ENCODE measurements at places on chromosomes 6 and 20.
A peak's percentile ranks its signal among the peaks of the same experiment; 100 is the strongest.

DNA sequence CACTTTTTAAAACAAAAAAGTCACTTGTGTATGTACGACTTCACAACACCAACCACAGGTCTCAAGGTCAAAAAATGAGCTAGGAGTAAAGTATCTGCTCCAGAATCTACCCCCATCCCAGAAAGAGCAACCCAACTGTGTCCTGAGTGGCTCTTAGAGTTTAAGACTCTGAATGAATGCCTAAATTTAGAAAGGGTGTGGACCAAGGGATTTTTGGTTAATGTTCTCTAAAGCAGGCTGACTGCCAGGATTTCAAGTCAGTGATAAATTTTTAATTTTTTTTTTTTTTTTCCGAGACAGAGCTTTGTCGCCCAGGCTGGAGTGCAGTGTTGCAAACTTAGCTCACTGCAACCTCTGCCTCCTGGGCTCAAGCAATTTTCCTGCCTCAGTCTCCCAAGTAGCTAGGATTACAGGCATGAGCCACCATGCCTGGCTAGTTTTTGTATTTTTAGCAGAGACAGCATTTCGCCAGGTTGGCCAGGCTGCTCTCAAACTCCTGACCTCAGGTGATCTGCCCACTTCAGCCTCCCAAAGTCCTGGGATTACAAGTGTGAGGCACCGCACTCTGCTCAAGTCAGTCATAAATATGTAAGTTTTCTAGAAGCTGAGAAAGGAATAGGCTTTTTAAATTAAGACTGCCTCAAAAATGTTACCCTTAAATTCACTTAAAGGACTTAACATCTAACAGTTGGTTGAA lies 20.2 kb downstream of the STAU1 start:
- DNase-seq, result no peak

- no peak for DNase-seq
Observed at GRCh38 chr20:59414936-59415623, 114.7 kb downstream of the EDN3 start.

GRCh38 chr6:3542032-3542640 lies 85.3 kb upstream of the SLC22A23 start:
- peak; percentile 97 for DNase-seq

DNA sequence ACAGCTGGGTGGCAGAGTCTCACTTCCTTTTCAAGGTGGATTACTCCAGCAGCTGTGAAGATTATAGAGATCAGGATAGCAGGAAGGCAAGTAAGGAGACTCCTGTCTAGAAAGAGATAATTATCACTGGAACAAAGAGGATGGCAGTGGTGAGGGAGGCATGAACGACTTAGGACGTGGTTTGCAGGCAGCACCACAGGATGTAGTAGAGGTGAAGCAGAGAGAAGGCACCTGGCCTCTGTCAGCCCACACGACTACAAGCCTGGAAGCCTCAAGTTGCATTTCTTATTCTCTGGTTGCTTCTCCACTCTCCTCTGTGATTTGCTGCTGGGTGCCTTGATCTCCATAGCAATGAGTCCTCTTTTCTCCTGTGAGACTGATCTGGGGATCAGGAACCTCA lies 62.7 kb downstream of the TSHZ2 start:
- DNase-seq, result no peak

GRCh38 chr20:407133-407952 lies 756 bp upstream of the RBCK1 start:
- DNase-seq, result peak; percentile 72

- DNase-seq, result no peak
Observed at GRCh38 chr6:74208239-74208638, 512.2 kb downstream of the CD109 start.

- no peak for DNase-seq
Observed at GRCh38 chr6:46484081-46484820, 7.0 kb downstream of the RCAN2 start.

GRCh38 chr6:86756640-86757229 lies 180.6 kb upstream of the HTR1E start:
- DNase-seq, result no peak

DNA sequence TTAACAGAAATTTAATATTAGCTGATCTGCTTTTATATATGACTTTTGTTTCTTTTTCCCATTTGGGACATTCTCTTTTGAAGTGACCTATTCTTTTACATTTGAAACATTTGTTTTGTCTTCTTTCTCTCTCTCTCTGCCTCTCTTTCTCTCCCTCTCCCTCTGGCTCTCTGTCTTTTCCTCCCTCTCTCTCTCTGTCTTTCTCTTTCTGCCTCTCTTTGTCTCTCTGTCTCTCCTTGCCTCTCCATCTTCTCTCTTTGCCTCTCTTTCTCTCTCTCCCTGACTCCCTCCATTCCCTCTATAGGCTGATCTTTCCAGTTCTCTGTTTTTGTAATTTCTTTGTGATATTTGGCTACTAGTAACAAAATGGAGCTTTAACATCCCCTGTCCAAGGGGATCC lies 52.0 kb upstream of the TULP1 start:
- DNase-seq, result no peak

DNA sequence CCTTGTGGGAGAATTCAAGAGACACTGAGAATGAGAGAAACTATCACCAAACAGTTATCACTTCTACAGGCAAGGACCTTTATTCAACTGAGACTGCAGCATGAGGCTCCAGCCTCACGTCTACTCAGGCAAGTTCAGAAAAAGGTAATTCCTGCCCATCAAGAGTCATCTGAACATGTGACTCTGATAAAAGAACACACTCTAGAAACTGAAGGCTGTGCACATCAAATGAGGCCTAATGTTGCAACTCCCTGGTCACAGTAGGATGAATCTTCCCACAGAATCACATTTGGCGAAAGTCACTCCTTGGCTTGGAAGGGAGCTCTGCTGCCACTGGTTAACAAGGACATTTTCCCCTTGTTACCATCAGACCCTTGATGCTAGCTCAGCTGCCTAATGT lies 71.2 kb upstream of the EMILIN3 start:
- no peak for DNase-seq

DNA sequence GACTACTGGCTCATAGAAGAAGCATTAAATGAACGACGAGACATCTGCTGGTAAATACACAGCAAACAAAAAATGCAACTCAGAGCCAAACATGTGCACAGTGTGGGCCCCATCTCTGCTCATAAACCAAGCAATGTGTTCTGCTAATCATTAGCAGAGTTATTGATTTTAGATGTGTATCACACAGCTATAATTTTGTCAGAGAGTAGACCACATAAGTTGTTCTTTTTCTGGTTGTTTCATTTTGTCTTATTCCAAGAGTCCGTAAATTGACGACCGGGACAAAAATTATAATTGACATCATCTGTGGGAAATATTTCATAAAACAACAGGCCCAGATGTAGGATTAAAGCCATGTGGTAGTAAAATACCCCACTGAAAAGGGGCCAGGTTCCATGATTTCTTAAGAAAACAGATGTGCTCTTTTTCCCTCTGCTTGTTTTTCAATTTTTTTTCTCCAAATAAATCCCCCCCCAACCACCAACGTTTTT lies 423.6 kb downstream of the HAO1 start:
- no peak for DNase-seq

DNA sequence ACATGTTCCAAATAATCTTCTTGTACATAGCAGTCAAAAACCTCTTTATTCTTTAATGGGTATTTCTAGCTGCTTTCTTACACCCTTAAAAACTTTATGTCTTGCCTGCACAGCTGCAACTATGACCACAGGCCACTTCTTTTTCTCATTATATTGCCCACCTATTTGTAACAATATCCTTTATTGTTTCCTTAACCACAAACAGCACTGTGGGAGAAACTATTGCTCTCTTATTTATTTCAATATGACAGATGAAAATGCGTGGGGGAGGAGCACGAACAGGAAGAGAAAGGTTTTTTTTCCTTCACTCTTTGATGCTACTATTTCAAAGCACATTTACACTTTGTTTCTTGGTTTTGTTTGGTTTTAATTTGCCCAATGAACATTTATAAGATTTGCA lies 253.5 kb downstream of the GJA1 start:
- no peak for DNase-seq

DNA sequence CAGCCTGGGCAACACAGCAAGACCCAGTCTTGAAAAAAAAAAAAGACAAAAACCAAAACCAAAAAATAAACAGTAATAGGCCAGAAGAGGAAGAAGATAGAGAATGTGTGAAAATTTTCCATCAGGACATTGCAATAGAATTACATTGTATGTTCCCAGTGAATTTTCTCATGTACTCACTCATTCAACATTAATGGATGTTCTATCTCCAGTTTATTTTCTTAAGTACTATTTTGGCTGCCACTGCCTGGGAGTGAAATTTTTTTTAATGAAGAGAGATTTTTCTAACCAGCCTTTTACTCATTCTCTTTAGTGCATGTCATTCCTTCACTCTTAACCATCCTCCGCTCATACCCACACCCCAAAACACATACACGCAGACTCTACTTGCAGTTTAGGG lies 282.8 kb downstream of the ALDH8A1 start:
- no peak for DNase-seq

DNA sequence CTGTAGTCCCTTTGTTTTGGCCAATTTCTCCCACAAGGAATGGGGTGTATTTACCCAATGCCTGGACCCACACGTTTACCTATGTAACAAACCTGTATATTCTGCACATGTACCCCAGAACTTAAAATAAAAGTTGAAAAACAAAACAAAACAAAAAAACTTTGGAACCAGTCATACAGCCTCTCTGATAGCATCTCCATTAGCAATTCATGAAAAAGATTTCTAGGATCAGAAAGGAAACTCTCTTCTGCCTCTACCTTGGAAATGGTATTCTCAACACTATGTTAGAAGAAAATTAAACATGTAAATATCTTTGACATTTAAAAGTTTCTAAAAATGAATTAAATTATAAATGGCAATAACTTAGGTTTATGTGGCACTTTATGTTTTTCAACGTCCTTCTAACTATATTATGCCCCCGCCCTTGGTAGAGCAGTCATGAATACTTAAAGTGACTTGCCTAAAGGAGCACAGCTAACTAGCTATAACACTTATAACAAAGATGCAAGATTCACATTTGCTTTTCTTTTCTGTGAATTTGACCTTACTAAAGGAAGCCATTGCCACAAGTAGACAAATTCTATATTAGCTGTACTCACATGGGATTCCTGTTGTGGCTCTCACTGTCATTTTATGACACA lies 147.5 kb upstream of the FKBP1C start:
- no peak for DNase-seq

DNA sequence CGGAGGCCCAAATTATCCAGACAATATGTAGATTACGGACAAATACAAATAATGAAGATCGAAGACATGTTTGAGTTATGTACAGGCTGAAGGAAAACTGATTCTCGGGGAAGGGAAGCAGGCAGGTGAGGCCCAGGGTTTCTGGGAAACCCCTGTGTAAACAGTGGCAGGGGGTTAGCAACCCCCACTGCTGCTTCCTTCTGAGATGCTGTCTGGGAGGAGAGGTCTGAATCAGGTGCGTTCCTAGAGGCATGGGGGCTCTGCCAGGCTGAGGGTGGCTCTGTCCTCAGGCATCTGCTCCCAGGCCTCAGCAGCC lies 7.2 kb upstream of the MDGA1 start:
- DNase-seq, result no peak

- DNase-seq, result no peak
Observed at GRCh38 chr6:99592900-99593299, 13.7 kb upstream of the PRDM13 start.

DNA sequence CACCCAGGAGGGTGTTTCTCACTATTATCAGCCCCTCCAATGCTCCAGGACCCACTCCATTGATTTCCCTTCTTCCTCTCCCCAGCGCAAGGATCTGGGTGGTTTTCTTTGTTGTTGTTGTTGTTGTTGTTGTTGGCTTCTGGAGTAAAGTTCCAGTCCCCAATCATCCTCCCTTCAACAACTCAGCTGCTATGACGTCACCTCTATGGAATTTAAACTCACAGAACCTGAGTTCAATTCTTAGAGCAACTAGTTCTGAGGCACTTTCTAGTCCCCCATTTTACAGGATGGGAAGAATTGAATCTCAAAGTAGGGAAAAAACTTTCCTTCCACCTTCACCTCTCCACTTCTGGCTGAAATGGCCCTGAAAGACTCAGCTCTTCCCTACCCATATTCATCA lies 9.7 kb upstream of the WFDC8 start:
- DNase-seq, result no peak
